NCI-H774 (cell line): ENCODE measurements at places on chromosomes 1 and 21.

DNA sequence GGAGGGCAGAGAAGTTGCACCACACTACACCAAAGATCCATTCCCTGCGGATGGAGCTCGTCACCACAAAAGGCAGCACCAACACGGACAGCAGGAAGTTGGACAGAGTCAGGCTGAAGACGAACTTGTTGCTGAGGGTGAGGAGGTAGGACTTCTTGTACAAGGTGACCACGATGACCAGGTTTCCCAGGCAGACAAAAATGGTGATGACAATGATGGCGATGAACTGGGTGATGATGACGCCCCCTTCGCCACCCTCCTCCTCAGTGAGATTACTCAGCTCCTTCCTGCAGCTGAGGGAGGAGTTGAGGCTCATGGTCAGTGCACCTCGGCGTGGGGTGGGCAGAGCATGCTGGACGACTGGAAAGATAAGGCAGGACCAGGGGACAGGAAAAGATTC lies 32.2 kb downstream of the GPR161 start:
- DNase-seq: no peak

- DNase-seq: no peak
Observed at GRCh38 chr1:178034676-178035075, 59.2 kb upstream of the RASAL2 start.

DNA sequence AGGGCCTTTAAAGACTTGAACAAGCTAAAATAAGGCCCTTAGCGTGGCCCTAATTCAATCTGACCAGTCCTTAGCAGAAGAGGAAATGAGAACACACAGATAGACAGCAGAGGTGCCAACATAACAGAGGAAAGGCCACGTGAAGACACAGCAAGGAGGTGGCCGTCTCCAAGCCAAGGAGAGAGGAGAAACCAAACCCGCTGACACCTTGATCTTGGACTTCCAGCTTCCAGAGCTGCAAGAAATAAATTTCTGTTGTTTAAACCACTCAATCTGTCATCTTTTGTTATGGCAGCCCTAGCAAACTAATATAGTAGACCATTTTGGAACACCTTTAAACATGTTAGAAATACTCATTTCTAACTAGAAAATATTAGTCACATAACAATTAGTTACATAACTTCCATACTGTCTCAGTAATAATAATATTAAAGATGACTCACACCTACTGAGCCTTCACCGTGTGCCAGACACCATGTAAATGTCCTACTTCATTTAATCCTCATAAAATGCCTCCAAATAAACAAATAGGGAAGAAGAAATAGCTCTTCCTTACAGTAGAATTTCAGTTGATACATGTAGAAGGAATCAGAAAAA lies 47.9 kb downstream of the S1PR1 start:
- DNase-seq: no peak

DNA sequence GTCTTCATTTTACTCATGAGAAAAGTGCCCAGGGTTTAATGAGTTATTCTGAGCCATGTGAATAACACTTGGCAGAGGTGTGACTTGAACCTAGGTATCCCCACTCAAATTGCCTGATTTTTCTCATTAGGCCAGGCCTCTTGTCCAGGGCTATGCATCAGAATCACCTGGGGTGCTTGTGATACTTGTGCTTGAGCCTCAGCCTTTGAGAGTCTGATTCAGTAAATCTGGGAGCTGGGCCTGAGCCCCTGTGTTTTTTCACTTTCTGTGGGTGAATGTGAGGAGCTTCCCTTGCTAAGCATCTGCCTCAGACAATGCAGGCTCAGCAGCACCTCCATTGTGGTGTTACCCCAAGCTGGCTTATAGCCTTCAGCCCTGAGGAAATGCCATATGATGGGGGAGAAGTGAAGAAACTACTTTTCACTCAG lies 127.1 kb downstream of the S1PR1 start:
- no peak for DNase-seq

DNA sequence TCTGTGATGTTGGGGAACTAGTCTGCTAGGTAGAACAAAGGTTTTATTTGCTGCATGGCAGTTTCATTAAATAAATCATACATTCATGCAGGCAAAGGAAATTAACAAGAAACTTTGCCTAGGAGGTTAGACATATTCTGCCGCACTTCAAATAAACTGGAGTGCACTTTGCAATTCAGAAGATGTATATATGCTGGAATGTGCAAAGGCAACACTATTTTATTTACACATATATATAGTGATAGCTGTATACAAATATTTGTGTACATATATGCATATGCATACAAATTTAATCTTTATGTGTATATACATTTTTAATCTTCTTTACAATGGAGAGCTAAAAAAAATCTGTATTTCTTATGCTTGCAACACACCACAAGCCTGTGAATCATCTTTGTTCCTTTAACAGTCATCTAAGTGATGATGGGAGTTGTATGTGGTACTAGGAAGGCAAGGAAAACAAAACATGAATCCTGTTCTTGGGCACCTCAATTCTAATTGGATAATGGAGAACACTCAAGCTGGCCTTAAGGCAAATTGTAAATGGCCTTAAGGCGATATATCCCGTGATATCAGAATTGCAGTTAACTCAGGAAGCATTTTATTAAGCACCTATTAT lies 605.8 kb upstream of the CAMK1G start:
- no peak for DNase-seq

GRCh38 chr1:227946624-227947385 lies 927 bp downstream of the WNT9A start:
- DNase-seq: peak; percentile 42

DNA sequence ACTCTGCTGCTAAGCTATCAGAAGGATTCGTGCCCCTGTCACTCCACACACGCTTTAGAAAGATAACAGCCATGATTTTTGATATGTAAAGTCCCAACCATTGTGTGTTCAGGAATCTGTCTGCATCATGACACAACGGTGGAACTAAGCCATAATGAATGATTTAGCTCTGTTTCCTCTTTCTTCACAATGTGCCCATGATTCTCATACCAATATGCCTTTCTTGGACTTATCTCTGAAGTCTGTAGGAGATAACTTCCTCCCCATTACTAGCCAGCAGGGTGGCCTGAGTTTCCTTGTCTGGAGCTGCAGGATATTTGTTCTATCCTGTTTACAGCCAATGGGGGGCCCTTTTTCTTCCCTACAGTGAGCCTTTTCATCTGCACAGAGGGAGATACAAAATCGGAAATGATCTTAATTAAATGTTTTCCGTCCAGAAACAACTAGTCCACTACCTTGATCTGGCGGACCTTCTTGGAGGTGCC lies 511.7 kb downstream of the USP25 start:
- DNase-seq: no peak

DNA sequence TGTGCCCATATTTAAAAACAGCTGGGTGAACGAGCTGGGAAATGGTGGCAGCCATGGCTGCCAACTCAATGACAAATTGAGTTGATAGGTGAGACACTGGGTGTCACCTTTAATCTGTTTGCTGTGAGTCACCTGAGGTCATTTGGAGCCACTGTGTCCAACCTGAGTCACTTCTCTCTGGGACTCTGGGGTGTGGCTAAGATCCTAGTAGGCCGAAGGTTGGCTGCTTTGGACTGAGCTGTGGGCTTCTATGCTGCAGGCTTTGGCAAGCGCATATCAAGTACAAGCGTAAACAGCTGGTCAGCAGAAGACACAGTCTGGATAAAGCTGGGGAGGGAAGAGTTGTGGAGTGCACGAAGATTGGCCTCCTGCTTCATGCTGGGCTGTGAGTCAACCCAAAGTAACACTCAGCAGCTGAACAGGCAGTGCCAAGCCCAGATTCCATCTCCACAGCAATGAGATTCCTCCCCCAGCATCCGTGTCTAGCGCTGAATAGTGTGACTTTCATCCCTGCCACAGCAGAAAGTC lies 24.0 kb downstream of the TEX35 start:
- DNase-seq: no peak

DNA sequence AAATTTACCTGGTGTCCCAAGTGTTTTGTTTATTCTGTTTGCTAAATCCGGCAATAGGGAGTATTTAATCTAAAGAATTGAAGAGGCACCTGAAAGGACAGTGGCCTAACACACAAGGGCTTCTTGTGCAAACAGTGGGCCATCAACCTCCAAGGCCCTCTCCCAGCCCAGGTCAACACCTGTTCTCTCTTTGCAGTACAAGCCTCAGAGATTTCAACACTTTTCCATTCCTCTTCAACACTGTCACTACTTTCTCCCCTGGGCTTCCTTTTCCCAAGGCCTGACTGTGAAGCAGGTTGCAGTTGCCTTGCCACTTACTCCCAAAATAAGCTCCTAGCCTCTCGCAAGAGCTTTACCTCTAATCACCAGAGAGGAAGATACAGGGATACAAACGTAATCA lies 3.2 kb upstream of the SNAPIN start:
- DNase-seq: peak; percentile 29

DNA sequence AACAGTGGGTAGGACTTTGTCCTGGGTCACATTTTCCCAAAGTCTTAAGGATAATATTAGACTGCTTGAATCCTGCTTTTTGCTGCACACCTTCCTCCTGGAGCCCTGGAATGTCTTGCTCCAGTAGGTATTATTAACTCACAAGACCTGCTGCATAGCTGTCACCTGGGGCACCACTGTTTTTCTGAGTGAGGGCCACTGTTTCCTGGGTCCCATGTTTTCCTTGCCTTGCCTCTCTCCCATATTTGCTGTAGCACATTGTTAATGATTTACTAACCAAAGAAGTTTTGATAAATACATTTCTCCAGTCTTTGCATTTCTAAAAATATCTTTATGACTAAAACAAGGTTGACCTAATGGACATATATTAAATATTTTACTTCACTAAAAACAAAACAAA lies 22.5 kb upstream of the FCAMR start:
- DNase-seq: no peak

DNA sequence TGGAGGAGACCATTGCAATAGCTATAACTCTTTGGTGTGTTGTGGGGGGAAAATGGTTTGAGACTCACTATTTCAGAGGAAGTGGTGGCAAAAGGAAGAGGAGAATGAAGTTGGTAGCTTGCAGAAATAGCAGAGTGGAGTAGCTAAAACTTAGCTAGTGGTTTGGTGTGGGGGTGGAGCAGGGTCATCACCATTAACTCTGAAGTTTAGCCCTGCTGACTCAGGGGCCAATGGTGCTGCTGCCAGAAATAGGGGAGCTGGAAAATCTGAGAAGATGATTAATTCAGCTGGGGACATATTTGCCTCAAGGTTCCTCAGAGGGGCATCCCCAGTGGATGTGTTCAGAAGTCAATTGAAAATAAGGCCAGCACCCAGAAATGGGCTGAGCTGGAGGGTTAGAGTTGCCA lies 65.4 kb downstream of the RUNX1 start:
- no peak for DNase-seq

DNA sequence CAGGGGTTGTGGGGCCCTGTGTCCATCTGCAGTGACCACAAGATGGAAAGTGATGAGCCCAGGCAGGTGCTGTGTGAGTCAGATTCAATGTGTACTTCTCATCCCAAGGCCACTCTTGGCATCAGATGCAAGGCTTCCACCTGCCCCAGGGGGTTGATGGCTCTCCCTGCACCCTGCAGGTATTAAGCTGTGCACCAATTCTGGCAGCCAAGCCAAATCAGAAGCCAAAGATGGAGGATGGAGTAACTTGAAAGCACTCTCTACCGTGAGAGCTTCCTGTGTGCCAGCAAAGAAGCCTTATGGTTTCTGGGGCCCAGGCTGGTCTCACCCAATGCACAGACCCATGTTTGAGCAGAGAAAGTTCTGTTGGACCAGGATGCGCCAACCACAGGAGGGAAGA lies 44.3 kb upstream of the TENT5C start:
- no peak for DNase-seq

DNA sequence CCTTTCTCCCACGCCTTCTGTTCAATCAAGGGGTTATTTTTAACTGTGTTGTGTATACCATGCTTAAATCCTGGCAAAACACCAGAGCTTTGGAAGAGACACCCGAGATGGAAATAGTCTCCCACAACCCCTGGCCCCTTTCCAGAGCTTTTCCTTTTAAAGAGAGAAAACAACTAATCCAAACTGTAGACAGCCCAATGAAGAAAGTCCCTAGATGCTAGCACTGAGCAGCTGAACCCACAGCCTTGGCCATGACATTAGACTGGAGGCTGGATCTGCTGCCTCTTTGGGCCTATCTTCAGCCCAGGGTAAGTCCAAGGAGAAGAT lies 64.9 kb upstream of the ARTN start:
- DNase-seq: no peak

DNA sequence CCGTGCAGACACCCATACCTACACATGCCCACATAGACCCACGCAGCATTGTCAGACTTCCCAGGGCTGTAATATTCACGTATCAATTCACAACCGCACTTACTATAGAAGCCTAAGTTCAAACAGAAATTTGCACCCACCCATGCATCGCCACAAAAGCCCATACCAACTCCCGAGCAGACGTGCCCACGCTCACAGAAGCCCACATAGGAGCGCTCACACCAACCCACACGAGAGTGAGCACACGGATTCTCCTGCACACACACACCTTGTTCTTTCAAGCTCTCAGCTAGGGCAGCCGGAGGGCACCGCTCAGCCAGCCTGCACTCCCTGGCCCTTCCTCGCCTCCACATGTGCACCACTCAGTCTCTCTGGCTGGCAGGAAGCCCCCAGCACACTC lies 4.6 kb downstream of the MFAP2 start:
- DNase-seq: no peak

- no peak for DNase-seq
Observed at GRCh38 chr21:33774551-33774950, 132.2 kb downstream of the ITSN1 start.

- no peak for DNase-seq
Observed at GRCh38 chr1:239467730-239468129, 81.4 kb downstream of the CHRM3 start.

DNA sequence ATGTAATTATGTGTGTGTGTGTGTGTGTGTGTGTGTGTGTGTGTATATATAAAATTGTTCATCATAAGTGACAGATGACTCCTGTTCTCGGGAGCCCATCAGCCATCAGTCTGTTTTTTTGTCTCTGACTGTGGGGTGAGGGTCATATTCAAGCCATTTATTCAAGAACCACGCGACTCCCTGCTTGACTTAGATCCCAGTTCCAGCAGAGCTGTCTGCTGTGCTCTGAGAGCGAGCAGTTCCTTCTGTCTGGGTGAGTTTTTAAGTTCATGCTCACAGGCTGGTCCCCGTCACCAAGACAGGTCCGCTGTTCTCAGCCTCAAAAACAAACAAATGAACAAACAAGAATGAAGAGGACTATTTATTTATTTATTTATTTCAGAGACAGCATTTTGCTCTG lies 18.3 kb upstream of the NPPB start:
- no peak for DNase-seq

GRCh38 chr1:182629499-182630096 lies 25.4 kb upstream of the RGS16 start:
- DNase-seq: no peak

GRCh38 chr1:223405507-223405906 lies 12.3 kb downstream of the CCDC185 start:
- DNase-seq: no peak

DNA sequence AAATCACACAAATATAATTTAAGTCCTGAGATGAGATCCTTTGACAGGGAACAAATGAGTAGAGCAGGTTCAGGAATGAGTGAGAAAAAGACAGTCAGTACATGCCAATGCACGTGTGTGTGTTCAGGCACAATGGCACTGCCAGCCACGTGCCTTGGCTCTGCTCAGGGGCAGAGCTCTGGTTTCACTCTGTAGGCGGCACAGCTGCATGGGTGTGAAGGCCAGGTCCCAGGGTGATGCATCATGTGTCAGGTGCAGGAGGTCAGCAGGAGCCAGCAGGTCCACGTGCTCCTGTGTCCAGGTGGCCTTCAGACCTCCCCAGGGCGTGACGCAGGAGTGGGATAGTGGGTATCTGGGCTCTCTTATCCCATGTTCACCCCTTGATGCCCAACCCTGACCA lies 386.1 kb downstream of the KCNH1 start:
- no peak for DNase-seq
